Ovary (tissue), 10 donors: ENCODE measurements at places on chromosomes 7 and 10. TPM values are rescaled to one million over a fixed set of nuclear protein-coding genes. Genes with fewer than 3 reads are reported as not detected.

The AOAH gene
- total RNA-seq: 5.5 TPM

The SLC18A3 gene
- not detected for total RNA-seq

The AZGP1 gene
- total RNA-seq: 0.60 TPM

The PON1 gene
- 1.6 TPM for total RNA-seq

The CALD1 gene
- total RNA-seq: 306 TPM

The CAV2 gene
- total RNA-seq: 67.5 TPM

The OR9A2 gene
- 0.22 TPM for total RNA-seq

The NXPH1 gene
- total RNA-seq: not detected

The FGFBP3 gene
- total RNA-seq: 1.8 TPM

The CTBP2 gene
- total RNA-seq: 107 TPM

The MKI67 gene
- total RNA-seq: not detected

The CLEC5A gene
- 0.60 TPM for total RNA-seq

The LRIT1 gene
- not detected for total RNA-seq

The NYAP1 gene
- total RNA-seq: 10.1 TPM

The FAM13C gene
- total RNA-seq: 31.9 TPM

- H3K27me3 ChIP-seq: no peaks in the 10 kb centered on the region
- H3K27ac ChIP-seq: no peak overlapping the region
- no peaks in the 10 kb centered on the region for H3K36me3 ChIP-seq
These were observed 54.6 kb downstream of the ASB4 start for GRCh38 chr7:95540366-95540765.

DNA sequence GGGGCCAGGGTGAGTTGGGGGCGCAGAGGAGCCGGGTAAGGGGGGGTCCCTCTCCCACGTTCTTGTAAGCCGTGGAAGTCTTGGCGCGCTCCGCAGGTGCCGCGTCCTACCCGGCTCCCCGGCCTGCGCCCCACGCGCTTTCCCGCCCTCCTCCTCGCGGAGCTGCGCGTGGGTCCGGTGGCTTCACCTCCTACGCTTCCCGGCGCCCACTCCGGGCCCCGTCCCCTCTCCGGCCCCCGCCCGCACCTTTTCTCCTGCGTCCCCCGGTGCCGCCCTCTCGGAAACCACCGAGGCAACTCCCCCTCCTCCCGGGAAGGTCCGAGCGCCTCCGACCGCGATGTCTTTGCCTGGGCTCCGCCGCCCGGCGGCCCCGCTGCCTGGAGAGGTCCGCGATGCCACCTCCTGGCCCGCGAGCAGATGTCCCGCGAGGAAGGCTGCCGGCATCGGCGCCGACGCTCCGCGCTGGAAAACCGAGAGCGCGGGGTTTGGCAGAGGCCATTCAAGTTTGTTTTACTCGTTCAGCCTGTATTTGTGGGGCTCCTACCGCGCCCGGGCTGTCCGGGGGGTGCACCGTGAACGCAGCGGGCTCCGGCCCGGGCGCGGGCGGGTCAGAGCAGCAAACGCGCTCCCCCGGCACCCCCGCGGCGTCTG lies 2.4 kb upstream of the NKX6-2 start:
- peaks cover 22% of the 10 kb centered on the region for H3K27me3 ChIP-seq
- H3K4me3 ChIP-seq: no peak overlapping the region
- no peak for DNase-seq
- no peak overlapping the region for H3K27ac ChIP-seq

GRCh38 chr10:30818010-30818660 lies 188.6 kb upstream of the LYZL2 start:
- H3K27me3 ChIP-seq: no peaks in the 10 kb centered on the region
- H3K27ac ChIP-seq: no peak overlapping the region
- DNase-seq: peak; percentile 46
- no peak overlapping the region for H3K4me3 ChIP-seq

DNA sequence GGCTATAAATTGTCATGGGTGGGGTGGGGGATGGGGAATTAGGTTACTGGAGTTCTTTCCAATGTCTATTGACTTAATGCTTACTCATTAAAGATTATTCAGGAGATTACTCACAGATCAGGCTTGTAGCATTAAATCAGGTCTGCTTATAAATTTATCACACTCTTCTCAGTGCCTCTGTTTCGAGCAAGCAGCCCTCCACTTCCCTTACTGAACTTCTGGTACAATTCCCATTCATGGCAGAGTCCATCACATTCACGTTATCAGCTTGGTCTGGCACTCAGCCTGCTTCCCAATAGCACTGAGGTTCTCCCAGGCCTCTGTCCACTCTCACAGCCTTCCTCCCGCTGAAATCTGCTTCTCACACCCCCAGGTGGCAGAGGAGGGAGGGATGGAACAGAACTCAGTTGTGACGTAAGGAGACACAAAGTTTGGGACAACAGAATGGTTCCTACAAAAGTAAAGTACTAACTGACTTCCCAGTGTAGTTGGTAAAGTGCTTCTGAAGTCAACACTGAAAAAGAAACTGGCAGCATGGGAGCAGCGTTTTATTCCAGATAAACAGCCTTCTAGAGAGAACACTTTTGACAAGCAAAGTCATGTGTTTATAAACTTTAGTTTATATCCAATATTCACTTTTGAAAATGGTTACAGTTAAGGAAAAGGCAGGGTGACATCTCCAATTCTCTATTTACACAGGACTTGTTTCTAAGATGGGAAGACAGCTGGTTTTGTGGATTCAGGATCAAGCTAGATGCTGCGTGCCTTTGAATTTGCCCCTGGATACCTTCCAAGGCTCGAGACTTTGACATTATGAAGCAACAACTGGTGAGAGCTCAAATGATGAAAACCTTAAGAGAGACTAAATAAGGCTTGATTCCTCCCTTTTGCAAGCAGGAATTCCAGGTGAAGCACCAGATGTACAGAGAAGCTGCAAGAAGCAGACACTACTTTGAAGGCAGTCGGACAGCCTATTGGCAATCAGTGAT lies 81.4 kb downstream of the ATXN7L1 start:
- peaks cover 12% of the 10 kb centered on the region for H3K4me1 ChIP-seq
- no peaks in the 10 kb centered on the region for H3K36me3 ChIP-seq
- DNase-seq: peak; percentile 68
- H3K4me3 ChIP-seq: no peak overlapping the region

- H3K27me3 ChIP-seq: no peaks in the 10 kb centered on the region
- peaks cover 13% of the 10 kb centered on the region for H3K4me1 ChIP-seq
- DNase-seq: no peak
- no peak overlapping the region for H3K4me3 ChIP-seq
- no peaks in the 10 kb centered on the region for H3K36me3 ChIP-seq
These were observed 30.8 kb downstream of the LRRC17 start for GRCh38 chr7:102943423-102944169.

- H3K4me1 ChIP-seq: peaks cover 8% of the 10 kb centered on the region
- no peak overlapping the region for H3K4me3 ChIP-seq
- no peak for DNase-seq
- no peak overlapping the region for H3K27ac ChIP-seq
- H3K27me3 ChIP-seq: no peaks in the 10 kb centered on the region
These were observed 266.9 kb downstream of the USP6NL start for GRCh38 chr10:11344550-11344949.

DNA sequence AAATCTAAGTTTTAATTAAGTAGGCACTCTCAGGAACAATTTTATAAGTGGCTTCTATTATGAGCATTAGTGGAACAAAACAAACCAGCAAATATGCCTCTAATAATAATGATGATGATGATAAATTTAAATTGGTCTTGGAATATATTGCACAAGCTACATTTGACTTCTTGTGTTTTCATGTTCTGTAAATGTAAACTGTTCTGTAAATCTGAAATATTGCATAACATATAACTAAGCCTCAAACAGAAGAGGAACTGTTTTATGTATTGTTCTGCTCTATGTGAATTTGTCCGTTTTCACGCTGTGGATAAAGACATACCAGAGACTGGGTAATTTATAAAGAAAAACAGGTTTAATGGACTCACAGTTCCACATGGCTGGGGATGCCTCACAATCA lies 625.2 kb upstream of the CELF2 start:
- no peak overlapping the region for H3K4me3 ChIP-seq
- H3K4me1 ChIP-seq: no peaks in the 10 kb centered on the region
- H3K27me3 ChIP-seq: no peaks in the 10 kb centered on the region
- no peak overlapping the region for H3K27ac ChIP-seq
- no peaks in the 10 kb centered on the region for H3K36me3 ChIP-seq

DNA sequence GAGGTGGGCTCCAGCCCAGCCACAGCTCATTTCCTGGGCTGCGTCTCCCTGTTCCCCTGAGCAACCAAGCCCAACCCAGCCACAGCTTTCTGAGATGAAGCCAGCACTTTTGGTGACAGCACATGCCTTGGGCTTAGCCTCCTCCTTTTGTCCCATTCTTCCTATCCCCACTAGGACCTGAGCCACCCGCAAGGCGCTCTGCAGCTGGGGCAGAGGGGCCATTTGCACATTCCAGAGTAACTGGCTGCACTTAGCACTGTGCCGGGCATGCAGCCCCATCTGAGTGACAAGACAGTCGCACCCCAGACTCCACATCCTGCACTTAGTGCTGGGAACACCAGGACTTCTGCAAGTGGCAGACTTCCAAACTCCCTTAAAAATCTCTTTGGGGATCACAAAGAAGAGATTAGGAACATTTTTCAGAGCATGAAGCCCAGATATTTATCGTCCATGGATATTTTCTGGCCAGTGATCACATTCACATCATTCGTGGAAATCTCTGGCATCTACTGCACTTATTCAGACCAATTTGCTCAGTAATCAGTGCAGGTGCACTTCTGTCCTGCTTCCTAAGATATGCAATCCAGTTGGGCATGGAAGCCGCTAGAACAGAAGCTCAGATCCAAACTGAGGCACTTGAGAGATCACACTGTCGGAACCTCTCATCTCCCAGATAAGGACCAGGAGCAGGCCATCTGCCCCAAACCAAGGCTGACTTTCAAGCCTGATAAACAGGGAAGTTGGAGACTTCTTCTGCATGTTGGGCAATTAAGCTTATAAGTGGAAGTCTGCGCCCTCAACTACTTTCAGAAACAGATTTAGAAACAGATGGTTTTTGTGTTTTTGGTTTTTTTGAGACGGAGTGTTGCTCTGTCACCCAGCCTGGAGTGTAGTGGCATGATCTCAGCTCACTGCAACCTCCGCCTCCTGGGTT lies 26.4 kb downstream of the CHST15 start:
- no peak for DNase-seq
- H3K4me3 ChIP-seq: no peak overlapping the region
- no peaks in the 10 kb centered on the region for H3K36me3 ChIP-seq
- H3K27me3 ChIP-seq: no peaks in the 10 kb centered on the region

- no peaks in the 10 kb centered on the region for H3K36me3 ChIP-seq
- H3K27ac ChIP-seq: no peak overlapping the region
- H3K27me3 ChIP-seq: no peaks in the 10 kb centered on the region
- no peak overlapping the region for H3K4me3 ChIP-seq
- no peak for DNase-seq
These were observed 42.6 kb upstream of the GSAP start for GRCh38 chr7:77458786-77459185.

GRCh38 chr10:96301616-96302015 lies 2.6 kb upstream of the DNTT start:
- no peaks in the 10 kb centered on the region for H3K27me3 ChIP-seq
- no peak overlapping the region for H3K27ac ChIP-seq
- DNase-seq: no peak
- no peaks in the 10 kb centered on the region for H3K36me3 ChIP-seq
- H3K4me1 ChIP-seq: no peaks in the 10 kb centered on the region
